ENCODE measurements at places on chromosomes 2 and 18. TPM values are rescaled to one million over a fixed set of nuclear protein-coding genes. Genes with fewer than 3 reads are reported as not detected.

DNA sequence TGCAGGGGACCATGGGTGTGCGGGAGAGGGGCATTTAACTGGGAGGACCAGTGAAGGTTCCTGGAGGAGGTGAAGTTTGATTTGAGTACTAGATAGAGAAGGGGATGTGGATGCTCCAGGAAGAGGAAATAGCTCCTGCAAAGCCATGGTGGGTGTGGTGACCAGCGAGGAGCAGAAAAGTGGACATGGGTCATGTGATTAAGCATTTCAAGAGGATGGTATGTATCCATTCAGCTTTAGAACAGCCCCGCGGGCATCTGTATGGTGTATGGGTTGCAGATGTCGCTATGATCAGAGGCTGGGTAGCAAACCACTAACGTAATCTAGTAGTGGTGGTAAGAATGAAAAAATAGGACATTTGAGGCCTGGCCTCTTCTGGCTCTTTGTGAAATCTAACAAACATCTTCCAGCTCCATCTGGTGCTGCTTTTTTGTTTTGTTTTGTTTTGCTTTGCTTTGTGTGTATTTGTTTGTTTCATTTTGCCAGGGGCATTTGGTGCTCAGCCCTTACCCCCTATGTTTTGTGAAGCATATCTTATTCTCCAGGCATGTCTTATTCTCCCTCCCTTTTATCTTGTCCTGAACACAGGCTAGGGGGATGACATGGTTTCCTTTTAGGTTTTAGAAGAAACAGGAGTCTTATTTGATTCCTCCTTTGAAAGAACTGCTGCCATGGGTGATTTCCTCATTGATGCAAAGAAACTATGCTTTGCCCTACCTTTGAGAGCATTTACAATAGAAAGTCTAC is 226.1 kb downstream of the LRRTM1 start:
- no peak for DNase-seq
- H3K4me1 ChIP-seq = no peaks in the 10 kb centered on the region
- no peaks in the 10 kb centered on the region for H3K27me3 ChIP-seq
- no peak overlapping the region for H3K27ac ChIP-seq

DNA sequence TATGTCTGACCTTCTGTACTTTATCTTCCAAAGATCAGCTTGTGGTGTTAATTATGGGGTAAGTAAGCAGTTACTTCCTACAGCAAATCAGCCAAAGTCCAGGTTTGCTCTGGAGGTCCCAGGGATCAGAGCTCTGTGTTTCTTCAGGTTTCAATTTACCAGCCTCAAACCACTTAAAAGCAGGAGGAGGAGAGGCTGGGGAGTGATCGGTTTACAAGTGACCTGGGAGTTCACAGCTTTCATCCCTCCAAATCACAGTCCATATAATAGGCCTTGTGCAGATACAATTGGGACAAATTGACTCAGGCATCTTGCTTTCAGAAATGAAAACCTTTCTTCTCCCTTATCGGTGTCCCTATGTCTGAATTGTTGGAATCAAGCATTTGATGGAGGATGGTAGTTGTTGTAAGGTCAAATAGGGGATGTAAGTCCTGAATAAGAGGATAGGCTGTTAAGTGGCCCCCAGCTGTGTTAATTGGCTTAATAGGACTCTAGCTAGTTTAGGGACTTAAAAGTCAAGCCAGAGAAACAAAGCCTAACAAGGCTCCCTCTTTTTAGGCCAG is 188.0 kb upstream of the NT5C1B start:
- H3K27me3 ChIP-seq = no peaks in the 10 kb centered on the region
- H3K36me3 ChIP-seq = no peaks in the 10 kb centered on the region
- no peak overlapping the region for H3K27ac ChIP-seq
- H3K4me1 ChIP-seq = no peaks in the 10 kb centered on the region
- H3K4me3 ChIP-seq = no peak overlapping the region

GRCh38 chr2:74221091-74221490 is 22.7 kb downstream of the MTHFD2 start:
- H3K27ac ChIP-seq = no peak overlapping the region
- H3K4me1 ChIP-seq = no peaks in the 10 kb centered on the region
- no peak overlapping the region for H3K4me3 ChIP-seq
- H3K27me3 ChIP-seq = no peaks in the 10 kb centered on the region
- H3K36me3 ChIP-seq = peaks cover 21% of the 10 kb centered on the region

DNA sequence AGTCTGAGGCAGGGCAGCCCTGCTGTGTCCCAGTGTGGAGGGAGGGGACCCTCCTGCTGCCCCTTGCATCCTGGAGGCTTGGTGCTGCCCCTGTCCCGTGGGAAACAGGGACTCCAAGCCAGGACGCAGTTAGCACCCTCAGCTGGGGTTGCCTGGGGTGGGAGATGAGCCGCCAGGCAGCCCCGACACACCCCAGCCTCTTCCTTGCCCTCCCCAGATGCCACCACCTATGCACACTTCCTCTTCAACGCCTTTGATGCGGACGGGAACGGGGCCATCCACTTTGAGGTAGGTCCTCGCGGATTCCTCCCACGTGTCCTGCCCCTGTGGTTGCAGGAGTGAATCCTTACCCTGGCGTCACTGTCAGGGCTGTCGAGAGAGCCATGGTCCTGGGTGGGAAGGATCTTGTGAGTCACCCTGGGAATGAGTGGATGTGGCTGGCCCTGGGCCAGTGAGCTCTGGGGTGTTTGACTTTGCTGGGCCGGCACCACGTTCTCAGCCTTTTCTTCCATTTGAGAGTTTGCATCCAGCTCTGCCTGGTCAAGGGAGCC is 27.5 kb upstream of the FAHD2A start:
- no peak overlapping the region for H3K4me3 ChIP-seq
- no peak overlapping the region for H3K27ac ChIP-seq
- H3K36me3 ChIP-seq = no peaks in the 10 kb centered on the region
- no peak for DNase-seq
- H3K4me1 ChIP-seq = no peaks in the 10 kb centered on the region

DNA sequence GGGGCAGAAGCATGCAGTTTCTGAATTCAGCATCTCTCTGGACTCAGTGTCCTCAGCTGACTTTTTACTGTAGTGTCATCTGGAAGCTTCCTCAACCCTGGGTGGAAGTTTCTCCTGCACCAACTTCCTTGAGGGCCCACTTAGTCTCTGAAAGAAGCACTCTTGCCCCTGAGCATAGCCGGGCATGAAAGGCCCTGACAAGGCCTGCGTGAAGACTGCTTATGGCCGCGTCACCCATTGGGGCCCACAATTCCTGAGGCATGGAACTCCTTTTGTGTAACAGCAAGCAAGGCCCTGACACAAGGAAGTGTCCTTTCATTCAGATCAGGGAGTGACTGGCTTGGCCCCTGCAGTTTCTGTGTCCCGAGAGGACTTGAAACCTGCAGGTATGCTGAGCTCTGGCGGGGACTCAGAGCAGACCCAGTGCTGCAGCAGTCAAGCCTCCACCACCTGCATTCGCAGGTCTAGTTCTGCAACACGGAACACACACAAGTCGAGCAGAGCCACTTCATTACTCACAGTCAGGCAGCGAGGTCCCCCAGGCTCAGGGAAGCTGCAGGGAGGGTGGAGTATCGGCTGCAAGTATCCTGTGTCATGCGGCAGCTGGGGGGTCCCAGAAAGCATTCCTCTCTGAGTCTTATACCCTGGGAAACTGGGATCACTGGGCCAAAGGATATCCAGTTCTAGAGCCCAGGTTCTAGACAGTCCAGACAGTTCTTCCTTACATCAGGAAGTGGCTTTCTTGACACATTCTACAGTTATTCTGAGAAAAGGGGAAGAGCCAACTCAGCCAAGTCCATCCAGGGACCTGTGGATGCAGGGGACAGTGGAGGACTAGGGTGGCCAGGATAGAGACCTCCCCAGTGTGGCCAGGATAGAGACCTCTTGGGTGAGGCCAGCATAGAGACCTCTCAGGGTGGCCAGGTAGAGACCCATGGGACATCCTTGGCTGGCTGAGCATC is 35.6 kb upstream of the PRLH start:
- DNase-seq = no peak
- no peaks in the 10 kb centered on the region for H3K36me3 ChIP-seq
- no peak overlapping the region for H3K27ac ChIP-seq
- no peaks in the 10 kb centered on the region for H3K27me3 ChIP-seq
- no peak overlapping the region for H3K4me3 ChIP-seq

DNA sequence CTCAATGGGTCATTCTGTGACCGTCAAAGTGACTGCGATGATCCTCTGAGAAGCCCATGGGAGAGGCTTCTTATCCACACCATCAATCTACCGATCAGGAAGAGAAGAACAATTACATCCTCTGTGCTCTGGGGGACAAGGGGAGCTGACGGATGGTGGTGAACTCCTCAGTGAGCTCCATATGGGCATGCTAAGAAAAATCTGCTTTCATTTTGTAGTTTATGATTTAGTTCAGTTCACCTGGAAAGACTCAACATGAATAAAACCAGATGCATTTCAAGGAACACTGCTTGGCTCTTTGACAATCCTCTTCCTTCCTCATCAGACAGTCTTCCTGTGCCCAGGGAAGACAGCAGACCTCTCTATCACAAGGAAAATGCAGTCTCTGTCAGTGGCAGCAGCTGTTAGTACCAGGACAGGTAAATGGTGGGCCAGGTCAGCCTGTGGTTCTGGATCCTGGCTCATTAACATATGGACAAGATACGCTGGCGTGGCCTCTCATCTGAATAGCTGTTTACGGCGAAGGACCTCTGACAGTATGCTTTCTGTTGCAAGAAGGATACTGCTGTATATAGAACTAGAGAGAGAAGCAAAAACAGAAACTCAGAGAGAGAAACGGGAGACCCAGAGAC is 176.9 kb downstream of the BCL2 start:
- H3K36me3 ChIP-seq = peaks cover 4% of the 10 kb centered on the region
- DNase-seq = no peak
- H3K27ac ChIP-seq = peak overlapping the region; percentile 96
- H3K27me3 ChIP-seq = no peaks in the 10 kb centered on the region
- H3K4me1 ChIP-seq = peaks cover 57% of the 10 kb centered on the region

Gene KANSL3
- 26.1 TPM for total RNA-seq

DNA sequence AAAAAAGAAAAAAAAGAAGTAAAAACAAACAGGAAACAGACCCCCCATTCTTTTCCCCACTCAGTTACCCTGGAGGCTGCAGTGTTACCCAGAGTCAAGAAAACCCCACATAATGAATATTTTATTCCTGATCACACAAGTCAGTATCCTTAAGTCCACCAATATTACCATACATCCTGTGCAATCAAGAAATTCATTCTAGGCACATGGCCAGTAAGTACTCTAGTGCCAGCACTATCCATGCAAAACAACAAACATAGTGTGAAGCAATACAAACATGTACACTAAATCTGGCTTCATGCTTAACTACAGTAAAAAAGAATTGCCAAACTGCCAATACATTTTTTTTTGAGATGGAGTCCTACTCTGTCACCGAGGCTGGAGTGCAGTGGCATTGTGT is 111.6 kb downstream of the FAM168B start:
- DNase-seq = no peak
- no peaks in the 10 kb centered on the region for H3K27me3 ChIP-seq
- H3K27ac ChIP-seq = no peak overlapping the region
- H3K4me1 ChIP-seq = no peaks in the 10 kb centered on the region
- no peak overlapping the region for H3K4me3 ChIP-seq

- H3K27me3 ChIP-seq = no peaks in the 10 kb centered on the region
- peaks cover 18% of the 10 kb centered on the region for H3K4me1 ChIP-seq
- peak overlapping the region; percentile 90 for H3K27ac ChIP-seq
- no peaks in the 10 kb centered on the region for H3K36me3 ChIP-seq
Measured at GRCh38 chr18:21598726-21599584, 1.5 kb downstream of the ESCO1 start.

GRCh38 chr2:196241175-196241574 is 69.8 kb upstream of the STK17B start:
- DNase-seq = no peak
- H3K27ac ChIP-seq = peak overlapping the region; percentile 84
- no peaks in the 10 kb centered on the region for H3K36me3 ChIP-seq
- H3K4me3 ChIP-seq = no peak overlapping the region
- H3K27me3 ChIP-seq = no peaks in the 10 kb centered on the region

GRCh38 chr2:102801098-102801718 is 39.4 kb downstream of the TMEM182 start:
- H3K27me3 ChIP-seq = no peaks in the 10 kb centered on the region
- no peak for DNase-seq
- peaks cover 3% of the 10 kb centered on the region for H3K4me1 ChIP-seq

Gene SP140
- 113 TPM for total RNA-seq

Gene CCDC121
- 0.53 TPM for total RNA-seq

DNA sequence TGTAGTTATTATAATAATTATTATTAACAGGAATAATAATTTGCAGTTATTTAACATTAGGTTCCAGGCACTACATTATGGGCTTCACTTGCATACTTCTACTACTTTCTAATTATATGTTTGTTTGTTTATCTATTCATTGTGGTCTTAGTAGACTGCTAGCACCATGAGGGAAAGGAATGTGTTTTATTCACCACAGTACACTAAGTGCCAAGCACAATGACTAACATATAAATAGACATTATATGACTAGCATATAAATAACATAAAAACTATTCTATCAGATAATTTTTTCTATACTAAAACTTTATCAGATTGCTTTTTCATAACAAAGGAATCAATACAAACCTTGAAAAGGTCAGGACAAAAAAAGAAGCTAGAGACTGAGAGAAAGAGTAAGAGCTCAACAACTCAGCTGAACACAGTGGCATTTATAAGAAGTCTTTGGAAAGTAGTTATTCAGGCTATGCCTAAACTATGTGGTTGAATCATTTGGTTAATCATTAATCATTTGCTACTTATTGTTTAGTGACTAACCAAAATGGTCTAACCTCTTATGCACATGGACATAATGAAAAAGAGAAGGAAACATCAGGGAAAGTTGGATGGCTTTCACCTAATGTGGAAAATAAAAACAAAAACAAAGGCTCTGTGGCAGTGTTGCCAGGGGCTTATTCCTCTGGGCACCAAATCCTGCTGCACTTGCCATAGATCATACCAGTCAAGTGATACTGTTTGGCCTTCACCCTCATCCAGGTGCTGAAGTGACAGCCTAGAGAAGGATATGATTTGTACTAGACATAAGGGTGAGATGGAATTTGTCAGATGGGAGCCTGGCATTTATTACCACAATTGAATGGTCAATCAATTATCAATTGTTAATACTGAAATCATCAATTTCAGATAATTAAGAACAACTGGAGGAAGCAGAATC is 174.9 kb downstream of the ETAA1 start:
- H3K36me3 ChIP-seq = no peaks in the 10 kb centered on the region
- H3K4me3 ChIP-seq = no peak overlapping the region
- no peak for DNase-seq
- H3K4me1 ChIP-seq = no peaks in the 10 kb centered on the region
- H3K27ac ChIP-seq = no peak overlapping the region
- H3K27me3 ChIP-seq = no peaks in the 10 kb centered on the region

DNA sequence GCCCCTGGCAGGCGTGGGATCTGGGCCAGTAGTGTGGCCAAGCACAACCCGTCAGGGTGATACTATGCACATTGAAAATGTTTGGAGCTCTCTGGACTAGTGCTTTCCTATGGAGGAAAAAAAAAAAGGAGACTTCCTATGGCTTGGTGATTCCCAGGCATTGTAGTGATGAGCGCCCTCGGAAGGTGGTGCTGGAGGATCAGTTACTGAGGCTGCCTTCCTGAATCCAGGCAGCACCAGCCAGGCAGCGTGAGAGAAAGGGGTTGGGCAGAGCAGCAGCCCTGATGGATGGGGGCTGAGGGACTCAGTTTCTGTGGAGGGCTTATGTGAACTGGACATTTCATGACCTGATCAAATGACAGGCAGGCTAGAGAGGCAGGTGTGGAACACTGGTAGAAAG is 70.9 kb downstream of the CHRNA1 start:
- no peak for DNase-seq
- H3K27me3 ChIP-seq = no peaks in the 10 kb centered on the region
- no peak overlapping the region for H3K27ac ChIP-seq
- no peaks in the 10 kb centered on the region for H3K36me3 ChIP-seq
- no peaks in the 10 kb centered on the region for H3K4me1 ChIP-seq
- H3K4me3 ChIP-seq = no peak overlapping the region

- no peaks in the 10 kb centered on the region for H3K27me3 ChIP-seq
- no peaks in the 10 kb centered on the region for H3K36me3 ChIP-seq
- DNase-seq = no peak
- no peak overlapping the region for H3K27ac ChIP-seq
Measured at GRCh38 chr2:104583811-104584210, 270.1 kb upstream of the POU3F3 start.
